ENCODE measurements at places on chromosomes 6 and 20. TPM values are rescaled to one million over a fixed set of nuclear protein-coding genes. Genes with fewer than 3 reads are reported as not detected.

ZNF334 gene
- total RNA-seq, result 3.8 TPM

WFDC10B gene
- total RNA-seq, result not detected

KCNK15 gene
- total RNA-seq, result 0.05 TPM

PTK6 gene
- total RNA-seq, result 0.19 TPM

OLIG3 gene
- 0.05 TPM for total RNA-seq

ACTL10 gene
- total RNA-seq, result 1.2 TPM

TFAP2D gene
- total RNA-seq, result not detected

SLC17A9 gene
- total RNA-seq, result 1.2 TPM

DDX43 gene
- total RNA-seq, result 0.14 TPM

TRIM40 gene
- total RNA-seq, result 0.09 TPM

ZFAND3 gene
- 8.5 TPM for total RNA-seq

PRSS16 gene
- total RNA-seq, result 76.2 TPM

NKAIN2 gene
- total RNA-seq, result 2.4 TPM

PTCHD4 gene
- 0.09 TPM for total RNA-seq

SLC17A1 gene
- total RNA-seq, result not detected

IL22RA2 gene
- 0.61 TPM for total RNA-seq

CRISP2 gene
- total RNA-seq, result 0.05 TPM

BTBD3 gene
- total RNA-seq, result 19.9 TPM

BPIFB1 gene
- total RNA-seq, result 0.24 TPM

SAMD3 gene
- 23.9 TPM for total RNA-seq

LAMA2 gene
- 4.0 TPM for total RNA-seq

OPRM1 gene
- total RNA-seq, result not detected

KHDC1L gene
- total RNA-seq, result 1.4 TPM

ELMO2 gene
- total RNA-seq, result 23.3 TPM

NAPB gene
- 7.6 TPM for total RNA-seq

TNFRSF6B gene
- total RNA-seq, result 13.5 TPM

ABHD16A gene
- 50.0 TPM for total RNA-seq

SOX4 gene
- total RNA-seq, result 58.0 TPM

UCKL1 gene
- total RNA-seq, result 21.2 TPM

SMOC2 gene
- total RNA-seq, result 5.4 TPM

BPI gene
- 2.1 TPM for total RNA-seq

SLA2 gene
- 21.5 TPM for total RNA-seq

CAP2 gene
- total RNA-seq, result 1.6 TPM

C6orf141 gene
- 0.38 TPM for total RNA-seq

XKR7 gene
- total RNA-seq, result under 0.01 TPM

SLC17A3 gene
- 0.14 TPM for total RNA-seq

PAX1 gene
- total RNA-seq, result 12.3 TPM

MACROD2 gene
- total RNA-seq, result 1.6 TPM

THBS2 gene
- total RNA-seq, result 4.2 TPM

PACRG gene
- total RNA-seq, result 0.42 TPM

HECA gene
- total RNA-seq, result 29.7 TPM

HAO1 gene
- total RNA-seq, result 0.05 TPM

PACSIN1 gene
- total RNA-seq, result 1.7 TPM

SERPINB1 gene
- 29.9 TPM for total RNA-seq

PROKR2 gene
- not detected for total RNA-seq

SLC35F1 gene
- total RNA-seq, result 0.14 TPM

DNAAF9 gene
- total RNA-seq, result 2.8 TPM

NKAIN4 gene
- 8.5 TPM for total RNA-seq

OOEP gene
- not detected for total RNA-seq

CCNC gene
- 67.0 TPM for total RNA-seq
